WERI-Rb-1 (cell line): ENCODE measurements at places on chromosomes 5 and 9.

DNA sequence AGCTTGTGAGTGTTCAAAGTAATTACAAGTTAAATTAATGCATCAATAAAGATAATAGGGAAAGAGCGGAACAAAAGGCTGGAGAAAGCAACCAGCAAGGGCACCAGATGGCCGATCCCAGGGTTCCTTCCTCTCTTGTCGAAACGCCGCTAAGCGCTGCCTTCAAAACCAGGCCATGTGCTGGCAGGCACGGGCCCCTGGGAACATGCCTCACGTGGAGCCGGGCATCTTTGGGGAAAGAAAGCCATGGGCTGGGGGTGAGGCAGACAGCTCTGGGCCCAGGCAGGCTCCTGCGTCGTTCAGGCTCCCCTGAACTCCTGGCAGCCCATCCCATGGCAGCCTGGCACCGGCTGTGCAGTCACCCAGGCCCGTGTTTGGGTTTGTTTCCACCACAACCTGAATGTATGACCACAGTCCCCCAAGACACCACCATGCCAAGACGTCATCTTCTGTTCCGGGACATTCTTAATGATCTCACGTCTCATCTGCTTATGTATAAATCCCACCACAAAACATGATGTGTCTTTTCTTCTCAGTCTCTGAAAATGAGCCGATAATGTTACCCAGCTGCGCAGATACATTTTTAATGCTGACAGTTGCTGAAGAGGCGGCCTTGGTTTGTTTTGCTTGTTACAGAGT is 110.4 kb upstream of the SARDH start:
- no peak for DNase-seq

DNA sequence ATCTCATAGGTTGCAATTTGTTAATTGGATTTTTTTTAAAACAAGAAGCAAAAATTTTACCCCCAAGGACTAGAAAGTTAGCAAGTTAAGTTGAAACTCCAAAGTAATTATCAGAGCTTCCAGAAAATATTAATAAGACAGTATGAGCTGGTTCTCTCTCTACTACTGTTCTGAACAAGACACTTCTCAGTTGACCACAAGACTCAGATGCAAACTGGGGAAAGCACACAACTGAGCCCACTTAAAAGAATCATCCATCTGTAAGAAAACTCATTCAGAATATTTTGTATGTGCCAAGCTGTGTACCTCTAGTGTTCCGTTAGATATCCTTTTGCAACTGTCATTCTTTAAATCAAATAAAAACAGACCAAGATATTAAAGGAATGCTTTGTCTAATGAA is 60.0 kb downstream of the MAP1B start:
- no peak for DNase-seq

- DNase-seq = no peak
Observed at GRCh38 chr5:146302406-146302805, 36.2 kb upstream of the POU4F3 start.

- no peak for DNase-seq
Observed at GRCh38 chr5:170693701-170694100, 89.8 kb upstream of the GABRP start.

DNA sequence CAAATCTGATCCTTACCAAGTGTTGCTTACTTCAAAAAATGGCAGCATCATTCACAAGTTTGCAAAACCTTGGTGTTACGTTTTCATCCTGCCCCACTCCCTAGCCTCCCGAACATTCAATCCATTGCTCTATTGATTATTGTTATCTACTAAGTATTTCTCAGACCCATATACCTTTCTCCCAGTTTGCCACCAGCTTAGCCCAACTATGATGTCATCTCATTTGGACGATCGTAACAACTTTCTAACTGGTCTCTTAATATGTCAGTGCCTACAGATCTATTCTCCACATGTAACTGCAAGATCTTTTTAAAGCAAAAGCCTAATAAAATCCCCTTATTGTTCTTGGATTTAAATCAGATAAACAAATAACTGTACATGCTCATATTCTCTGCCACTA is 497.1 kb upstream of the EDIL3 start:
- no peak for DNase-seq

- DNase-seq = peak; percentile 83
Observed at GRCh38 chr5:16855485-16855884, 80.6 kb downstream of the MYO10 start.

DNA sequence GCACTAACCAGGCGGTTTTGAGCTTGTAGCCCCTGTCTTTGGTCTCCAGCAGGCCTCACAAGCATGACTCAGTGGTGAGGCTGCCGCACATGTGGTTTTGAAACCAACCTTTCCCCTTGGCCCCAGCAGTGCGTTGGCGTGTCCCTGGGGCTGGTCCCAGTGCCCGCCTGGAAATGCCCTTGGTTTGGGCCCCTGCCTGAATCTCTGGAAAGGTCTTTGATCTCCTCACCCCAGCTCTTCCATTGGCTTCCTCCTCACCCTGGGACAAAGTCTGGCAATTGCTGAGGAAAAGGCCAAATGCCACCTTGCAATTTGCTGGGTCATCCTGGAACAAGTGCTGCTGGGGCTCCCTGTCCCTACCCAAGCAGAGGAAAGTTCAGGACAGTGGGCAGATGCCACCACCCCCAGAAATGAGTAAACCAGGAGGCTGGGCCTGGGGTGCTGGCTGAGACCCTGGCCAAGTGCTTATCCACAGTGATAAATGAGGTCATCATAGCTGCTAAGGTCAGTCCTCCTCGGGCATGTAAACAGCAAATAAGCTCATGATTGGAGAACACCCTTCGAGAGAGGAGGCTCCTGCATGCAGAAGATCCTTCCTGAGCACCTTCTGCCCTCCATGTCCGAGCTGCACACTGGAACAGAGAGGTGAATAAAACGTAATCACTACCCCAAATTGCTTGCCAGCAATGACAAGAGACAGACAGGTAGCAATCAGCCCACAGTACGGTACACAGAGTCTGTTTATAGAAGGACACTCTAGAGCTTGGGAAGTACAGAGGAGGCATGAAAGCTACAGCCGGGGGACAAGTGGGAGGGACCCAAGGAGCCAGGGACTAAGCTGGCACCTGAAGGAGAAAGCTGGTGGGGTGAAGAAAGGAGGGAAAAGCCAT is 98.9 kb upstream of the CPEB4 start:
- no peak for DNase-seq

DNA sequence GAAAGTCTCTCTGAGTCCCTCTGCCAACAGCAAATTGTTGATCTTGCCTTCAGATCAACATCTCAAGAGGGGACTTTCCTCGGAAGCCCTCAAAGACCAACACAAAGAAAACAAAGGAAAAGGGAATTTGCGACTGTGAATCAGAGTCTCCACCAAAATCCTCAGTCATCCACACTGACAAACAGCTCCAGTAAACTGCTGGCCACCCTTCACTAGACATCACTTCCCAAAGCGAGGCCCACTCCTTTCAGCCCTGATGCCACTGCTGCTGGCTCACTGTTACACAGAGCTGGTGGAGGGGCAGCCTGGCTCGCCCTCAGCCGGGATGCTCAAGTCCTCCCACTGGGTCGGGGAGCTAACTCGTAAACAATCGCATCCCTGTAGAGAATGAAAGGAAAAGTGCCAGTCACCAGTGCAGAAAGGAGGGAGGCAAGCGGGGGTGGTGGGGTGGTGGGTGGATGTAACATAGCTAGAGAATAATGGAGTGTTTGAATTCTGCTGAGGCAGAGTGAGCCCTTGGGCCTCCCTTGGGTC is 1.3 kb downstream of the FGF1 start:
- no peak for DNase-seq

GRCh38 chr5:158810615-158811014 is 289.1 kb downstream of the EBF1 start:
- DNase-seq = no peak

DNA sequence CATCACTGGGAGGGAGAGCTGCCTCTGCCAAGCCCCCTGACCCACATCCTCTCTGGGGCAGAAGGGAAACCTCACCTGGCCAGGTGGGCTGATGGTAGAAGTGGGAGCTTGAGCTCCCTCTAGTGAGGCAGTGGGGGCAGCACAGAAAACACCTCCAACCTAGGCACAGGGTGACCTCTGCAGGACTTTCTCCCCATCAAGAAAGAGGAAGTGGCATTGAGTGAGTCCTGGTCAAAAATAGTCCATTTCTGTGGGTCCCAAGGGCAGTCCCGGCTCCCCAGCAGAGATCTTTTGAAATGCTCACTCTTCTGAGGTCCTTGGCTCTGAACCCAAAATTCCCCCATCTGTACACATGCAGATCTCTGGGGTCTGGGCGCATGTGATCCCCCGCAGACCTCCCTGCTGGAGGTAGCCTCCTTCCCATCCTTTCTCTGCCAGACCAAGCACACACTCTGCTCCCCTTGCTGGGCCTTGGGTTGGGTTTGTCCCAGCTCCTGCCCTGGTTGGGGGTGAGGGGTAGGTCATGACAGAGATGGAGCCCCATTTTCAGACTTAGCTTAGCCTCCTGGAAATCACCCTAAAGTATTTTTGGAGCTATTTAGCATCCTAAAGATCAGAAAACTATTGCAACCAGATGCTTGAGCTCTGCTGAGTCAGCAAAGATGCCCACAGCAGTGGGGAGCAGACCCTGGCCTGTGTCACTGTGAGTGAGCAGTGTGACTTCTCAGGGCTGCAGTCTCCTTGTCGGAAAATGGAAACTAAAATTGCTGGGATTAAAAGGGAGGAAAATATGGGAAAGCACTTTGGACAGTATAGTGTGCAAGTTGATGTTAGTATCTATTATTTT is 41.6 kb upstream of the LCP2 start:
- DNase-seq = no peak

DNA sequence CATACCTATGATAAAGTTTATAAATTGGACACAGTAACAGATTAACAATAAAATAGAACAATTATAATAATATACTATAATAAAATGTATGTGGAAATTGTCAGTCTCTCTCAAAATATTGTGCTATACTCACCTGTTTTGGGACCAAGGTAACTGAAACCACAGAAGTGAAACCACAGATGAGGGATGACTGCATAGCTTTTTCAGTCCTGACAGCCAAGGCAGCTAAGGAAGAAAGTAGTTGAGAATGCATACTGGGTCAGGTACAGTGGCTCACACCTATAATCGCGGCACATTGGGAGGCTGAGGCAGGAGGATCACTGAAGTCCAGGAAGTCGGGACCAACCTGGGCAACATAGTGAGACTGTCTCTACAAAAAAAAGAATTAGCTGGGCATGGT is 8.9 kb downstream of the SRP19 start:
- DNase-seq = no peak

- no peak for DNase-seq
Observed at GRCh38 chr5:34511915-34512314, 144.2 kb upstream of the RAI14 start.

DNA sequence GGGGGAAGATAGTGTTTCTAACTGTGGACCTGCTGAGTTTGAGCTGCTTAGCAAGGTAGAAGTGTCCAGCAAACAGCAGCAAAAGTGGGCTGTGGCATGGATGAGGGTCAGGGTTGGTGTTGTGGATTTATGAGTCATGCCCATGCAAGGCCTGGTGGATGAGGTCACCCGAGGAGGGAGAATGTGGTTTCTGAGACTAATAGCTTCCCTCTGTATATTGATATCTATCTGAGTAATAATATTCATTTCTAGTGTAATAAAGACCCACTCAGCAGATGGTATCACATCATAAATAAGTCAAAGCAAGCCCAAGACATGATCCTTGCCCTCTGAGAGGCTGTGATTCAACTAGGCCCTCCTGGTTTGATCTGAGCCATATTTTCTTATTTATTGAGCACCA is 597.8 kb upstream of the CLINT1 start:
- no peak for DNase-seq

DNA sequence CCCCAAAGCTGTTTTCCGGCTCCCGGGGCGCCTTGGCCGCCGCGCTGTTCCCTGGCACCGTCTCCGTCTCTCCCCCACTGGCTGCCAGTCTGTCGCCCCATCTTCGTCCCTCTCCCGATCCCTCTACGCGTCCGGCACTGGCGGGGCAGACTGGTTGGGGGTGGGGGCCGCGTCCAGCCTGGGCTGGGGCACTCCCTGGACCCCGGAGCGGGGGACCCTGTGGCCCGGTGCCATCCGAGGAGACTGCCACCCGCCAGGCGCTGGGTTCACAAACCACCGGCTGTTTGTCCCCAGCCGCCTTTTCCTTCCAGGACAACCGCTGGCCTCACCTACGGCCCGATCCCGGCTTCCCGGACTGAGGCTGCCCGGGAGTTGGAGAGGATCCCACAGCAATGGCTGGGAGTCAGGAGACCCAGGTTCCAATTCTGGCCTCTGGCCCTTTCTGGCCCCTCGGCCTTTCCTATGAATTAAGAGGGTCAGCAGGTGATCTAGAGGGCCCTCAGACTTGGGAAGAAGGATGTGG is 1.0 kb upstream of the FIBCD1 start:
- no peak for DNase-seq

DNA sequence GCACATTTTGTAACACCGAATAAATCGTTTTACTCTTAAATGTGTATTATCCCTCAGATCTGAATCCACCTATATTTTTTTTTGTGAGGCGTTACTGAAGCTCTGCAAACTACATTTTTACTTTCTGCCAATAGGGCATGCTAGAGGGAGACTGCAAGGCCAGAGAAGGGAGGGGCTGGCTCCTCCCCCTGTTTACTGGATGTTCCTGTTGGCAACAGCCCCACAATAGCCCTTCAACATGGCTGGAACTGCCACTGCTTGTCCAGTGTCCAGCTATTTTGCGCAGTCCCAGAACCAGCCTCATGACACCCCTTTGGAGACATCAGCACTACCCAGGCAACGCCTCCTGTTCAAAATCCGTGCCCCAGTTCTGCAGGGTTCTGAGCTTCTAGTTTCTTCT is 85.4 kb upstream of the MIER3 start:
- DNase-seq = peak; percentile 26
